ENCODE measurements at places on chromosomes 4 and X.

- no peak for DNase-seq
Observed at GRCh38 chrX:10133980-10134676, 22.6 kb upstream of the CLCN4 start.

GRCh38 chr4:150072906-150073714 lies 5.1 kb upstream of the DCLK2 start:
- DNase-seq = no peak

GRCh38 chr4:109251396-109251795 lies 51.1 kb downstream of the COL25A1 start:
- no peak for DNase-seq

DNA sequence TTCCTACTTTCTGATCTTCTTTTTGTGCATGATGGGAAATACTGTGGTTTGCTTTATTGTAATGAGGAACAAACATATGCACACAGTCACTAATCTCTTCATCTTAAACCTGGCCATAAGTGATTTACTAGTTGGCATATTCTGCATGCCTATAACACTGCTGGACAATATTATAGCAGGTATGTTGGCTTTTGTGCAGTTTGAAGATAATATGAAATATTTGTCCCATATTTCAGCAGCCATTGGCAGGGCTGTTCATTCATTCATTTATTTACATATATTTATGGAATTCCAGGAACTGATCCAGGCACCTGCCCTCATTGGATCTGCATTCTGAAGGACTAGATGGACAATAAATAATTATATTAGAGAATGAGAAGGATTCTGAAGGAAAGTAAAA lies 96.9 kb downstream of the NPFFR2 start:
- no peak for DNase-seq

DNA sequence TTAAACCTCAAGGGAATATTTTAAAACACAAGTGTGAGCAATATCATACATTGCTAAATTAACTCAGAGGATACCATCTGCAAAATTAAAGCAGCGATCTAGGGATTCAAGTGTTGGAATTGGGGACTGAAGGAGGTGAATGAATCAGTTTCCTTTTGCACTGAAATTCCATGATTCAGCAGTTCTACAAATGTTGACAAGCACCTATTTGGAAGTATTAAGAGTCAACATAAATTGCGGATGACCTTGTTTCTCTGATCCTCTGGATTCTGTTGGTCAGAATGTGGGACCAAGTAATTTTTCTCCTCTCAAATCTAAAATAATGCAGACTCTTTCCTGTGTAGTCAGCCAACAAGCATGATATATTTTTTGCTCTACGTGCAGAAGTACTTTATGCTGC lies 78.8 kb downstream of the LDB2 start:
- DNase-seq = no peak

DNA sequence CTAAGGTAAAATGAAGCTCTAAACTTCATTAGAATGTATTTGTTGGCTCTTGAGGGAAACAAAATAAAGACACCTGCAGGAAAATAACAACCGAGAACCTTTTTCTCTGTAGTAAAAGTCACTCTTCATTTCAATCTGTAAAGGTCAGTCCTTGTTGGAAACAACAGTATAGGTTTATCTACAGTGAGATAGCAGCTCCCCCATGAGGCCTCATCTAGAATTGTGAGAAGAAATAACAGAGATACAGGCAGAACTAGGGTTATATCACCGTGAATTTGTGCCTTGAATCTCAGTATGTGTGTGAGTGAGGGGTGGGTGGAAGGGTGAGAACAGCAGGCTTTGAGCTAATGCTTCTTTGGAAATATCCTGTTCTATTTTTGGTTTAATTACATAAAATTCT lies 107.8 kb upstream of the FMR1 start:
- DNase-seq = no peak

GRCh38 chrX:116395752-116396151 lies 40.7 kb upstream of the SLC6A14 start:
- no peak for DNase-seq

DNA sequence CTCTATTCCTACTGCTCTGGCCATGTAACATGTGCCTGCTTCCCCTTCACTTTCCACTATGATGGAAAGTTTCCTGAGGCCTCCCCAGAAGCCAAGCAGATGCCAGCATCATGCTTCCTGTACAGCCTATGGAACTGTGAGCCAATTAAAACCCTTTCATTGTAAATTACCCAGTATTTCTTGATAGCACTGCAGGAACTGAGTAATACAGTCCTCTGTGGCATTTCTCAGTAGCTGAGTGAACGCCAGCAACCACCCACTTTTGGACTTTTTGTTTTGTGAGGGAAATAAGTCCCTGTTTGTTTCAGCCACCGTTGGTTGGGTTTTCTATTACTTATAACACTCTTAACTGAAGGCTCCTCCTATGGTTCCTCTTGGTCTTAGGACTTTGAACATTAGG lies 104.1 kb downstream of the C4orf51 start:
- DNase-seq = no peak

Data from memory B cell (primary cell).